ENCODE measurements at places on chromosomes 6 and 20. TPM values are rescaled to one million over a fixed set of nuclear protein-coding genes. Genes with fewer than 3 reads are reported as not detected.

The ULBP1 gene
- not detected for total RNA-seq

The LPA gene
- total RNA-seq, result 2.8 TPM

The PLCB1 gene
- total RNA-seq, result 0.36 TPM

The PHACTR3 gene
- not detected for total RNA-seq

The C6orf132 gene
- total RNA-seq, result 0.03 TPM

The TRIM38 gene
- 12.3 TPM for total RNA-seq

The ADGRB3 gene
- total RNA-seq, result not detected

The PTCHD4 gene
- not detected for total RNA-seq

The RSPO3 gene
- not detected for total RNA-seq

GRCh38 chr6:56292505-56293181 lies 45.3 kb upstream of the COL21A1 start:
- no peak for DNase-seq

DNA sequence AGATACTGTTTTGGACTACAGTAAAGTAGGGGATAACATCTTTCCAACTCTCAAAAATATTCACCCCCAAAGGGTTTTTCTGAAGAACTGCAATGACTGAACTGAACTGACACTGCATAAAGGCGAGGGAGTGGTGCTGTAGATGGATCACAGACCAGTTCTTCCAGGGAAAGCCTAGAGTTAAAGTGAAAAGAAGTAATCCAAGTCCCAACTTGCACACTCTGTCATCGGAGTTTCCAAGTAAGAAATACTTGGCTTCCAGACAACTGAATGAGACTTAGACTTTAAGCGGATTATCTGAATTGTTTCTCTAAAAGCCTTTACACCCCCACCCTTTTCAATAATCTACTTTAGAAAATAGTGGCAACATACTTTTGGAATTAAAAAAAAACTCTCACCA lies 134.1 kb upstream of the PREP start:
- no peak for DNase-seq

DNA sequence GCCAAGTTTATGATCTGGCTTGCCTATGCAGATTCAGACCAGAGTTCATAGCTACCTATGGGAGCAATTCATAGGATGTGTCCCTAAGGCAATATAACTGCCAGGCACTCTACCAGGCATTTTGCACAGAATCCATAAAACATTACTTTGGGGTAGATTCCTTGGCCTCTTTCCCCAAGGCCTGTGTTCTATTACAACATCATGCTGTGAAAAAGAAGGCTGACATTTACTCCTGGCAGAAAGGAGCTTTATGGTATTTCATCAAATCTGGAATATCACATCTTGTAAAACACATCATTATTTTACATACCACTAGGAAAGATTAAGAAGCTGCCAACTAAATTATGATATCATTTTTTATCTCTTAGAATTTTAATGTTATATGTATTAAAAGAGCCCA lies 287.0 kb upstream of the MARCKS start:
- DNase-seq, result no peak

DNA sequence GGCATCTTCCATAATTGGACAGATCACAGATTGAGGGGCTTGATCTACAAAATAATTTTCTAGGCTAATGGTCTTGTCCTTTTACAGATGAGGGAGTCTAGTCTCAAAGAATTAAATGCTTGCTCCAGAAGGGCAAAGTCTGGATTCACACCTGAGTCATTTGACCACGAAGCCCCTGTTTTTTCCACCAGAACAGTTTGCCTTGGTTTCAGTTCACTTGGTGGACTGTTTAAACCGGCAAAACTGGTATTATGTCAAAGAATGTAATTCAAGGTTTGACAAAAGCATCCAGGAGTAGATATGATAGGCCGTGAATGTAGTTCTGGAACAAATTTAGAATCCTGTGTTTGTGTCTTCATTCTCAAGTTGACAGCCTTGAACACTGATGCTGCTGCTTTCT lies 3.3 kb downstream of the MYO6 start:
- no peak for DNase-seq

DNA sequence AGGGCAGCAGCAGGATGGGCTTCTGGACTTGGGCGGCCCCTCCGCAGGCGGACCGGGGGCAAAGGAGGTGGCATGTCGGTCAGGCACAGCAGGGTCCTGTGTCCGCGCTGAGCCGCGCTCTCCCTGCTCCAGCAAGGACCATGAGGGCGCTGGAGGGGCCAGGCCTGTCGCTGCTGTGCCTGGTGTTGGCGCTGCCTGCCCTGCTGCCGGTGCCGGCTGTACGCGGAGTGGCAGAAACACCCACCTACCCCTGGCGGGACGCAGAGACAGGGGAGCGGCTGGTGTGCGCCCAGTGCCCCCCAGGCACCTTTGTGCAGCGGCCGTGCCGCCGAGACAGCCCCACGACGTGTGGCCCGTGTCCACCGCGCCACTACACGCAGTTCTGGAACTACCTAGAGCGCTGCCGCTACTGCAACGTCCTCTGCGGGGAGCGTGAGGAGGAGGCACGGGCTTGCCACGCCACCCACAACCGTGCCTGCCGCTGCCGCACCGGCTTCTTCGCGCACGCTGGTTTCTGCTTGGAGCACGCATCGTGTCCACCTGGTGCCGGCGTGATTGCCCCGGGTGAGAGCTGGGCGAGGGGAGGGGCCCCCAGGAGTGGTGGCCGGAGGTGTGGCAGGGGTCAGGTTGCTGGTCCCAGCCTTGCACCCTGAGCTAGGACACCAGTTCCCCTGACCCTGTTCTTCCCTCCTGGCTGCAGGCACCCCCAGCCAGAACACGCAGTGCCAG lies at the start of gene TNFRSF6B:
TSS of gene TNFRSF6B (plus strand) at position 25 of the 729 bp plus-strand sequence. CDS start at position 141, 116 bp downstream.
- DNase-seq, result no peak

- no peak for DNase-seq
These were observed 103.7 kb downstream of the PDSS2 start for GRCh38 chr6:107355659-107356058.

GRCh38 chr6:22448291-22448711 lies 121.1 kb upstream of the HDGFL1 start:
- DNase-seq, result no peak

GRCh38 chr6:46956409-46956808 lies 34.7 kb upstream of the ADGRF5 start:
- DNase-seq, result no peak

GRCh38 chr6:37903351-37904340 lies 84.1 kb downstream of the ZFAND3 start:
- DNase-seq, result no peak

DNA sequence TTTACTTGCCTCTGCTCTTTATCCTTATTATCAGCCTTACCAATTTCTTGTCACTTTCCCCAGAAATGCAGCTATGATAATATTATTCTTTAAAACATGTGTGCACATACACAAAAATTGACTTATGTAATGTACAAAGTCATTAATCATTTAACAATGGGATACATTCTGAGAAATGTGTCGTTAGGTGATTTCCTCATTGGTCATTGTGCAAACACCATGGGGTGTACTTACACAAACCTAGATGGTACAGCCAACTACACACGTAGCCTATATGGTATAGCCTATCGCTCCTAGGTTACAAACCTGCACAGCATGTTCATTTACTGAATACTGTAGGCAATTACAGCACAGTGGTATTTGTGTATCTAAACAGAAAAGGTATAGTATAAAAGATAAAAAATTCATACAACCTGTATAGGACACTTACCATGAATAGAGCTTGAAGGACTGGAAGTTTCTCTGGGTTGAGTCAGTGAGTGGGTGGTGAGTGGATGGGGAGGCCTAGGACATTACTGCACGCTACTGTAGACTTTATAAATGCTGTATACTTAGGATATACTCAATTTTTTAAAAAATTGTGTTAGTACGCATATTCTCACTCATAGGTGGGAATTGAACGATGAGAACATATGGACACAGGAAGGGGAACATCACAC lies 56.9 kb downstream of the HIVEP1 start:
- no peak for DNase-seq

GRCh38 chr6:35596448-35597442 lies 84.0 kb upstream of the TULP1 start:
- no peak for DNase-seq

DNA sequence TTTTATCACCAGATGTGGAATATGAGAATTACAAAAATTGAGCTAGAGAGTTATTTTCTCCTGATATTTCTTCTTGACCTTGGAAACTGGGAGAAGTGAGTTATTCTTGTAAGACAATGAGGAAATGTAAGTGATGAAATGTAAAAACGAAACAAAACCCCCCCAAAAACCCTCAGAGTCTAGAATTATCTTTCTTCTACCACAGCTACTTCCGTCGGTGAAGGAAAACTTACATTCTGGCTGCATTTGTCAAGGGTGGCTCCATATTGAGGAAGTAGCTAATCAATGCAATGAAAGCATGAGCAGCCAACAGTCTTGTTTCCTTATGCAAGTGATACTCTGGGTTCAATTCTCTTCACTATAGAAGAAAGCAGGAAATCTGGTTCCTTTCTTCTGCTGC lies 661.7 kb upstream of the CITED2 start:
- no peak for DNase-seq

- no peak for DNase-seq
These were observed 112.8 kb downstream of the INSM1 start for GRCh38 chr20:20480689-20481088.

DNA sequence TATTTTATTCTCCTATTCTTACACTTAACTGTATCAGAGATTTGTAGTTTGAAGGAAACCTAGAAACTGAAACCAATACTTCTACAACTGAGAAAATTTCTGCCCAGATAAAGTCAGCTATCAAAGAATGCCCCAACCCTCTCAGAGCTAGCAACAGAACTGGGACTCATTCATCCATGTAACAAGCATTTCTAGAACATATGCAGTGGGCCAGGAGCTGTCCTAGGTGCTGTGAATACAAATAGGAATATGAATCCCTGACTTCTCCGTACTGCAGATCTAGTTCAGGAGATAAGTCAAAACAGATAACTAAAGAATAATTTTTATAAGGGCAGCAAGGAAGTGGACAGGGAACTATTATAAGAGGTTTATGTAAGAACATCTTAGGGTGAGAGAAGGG lies 654.1 kb upstream of the NOX3 start:
- no peak for DNase-seq

DNA sequence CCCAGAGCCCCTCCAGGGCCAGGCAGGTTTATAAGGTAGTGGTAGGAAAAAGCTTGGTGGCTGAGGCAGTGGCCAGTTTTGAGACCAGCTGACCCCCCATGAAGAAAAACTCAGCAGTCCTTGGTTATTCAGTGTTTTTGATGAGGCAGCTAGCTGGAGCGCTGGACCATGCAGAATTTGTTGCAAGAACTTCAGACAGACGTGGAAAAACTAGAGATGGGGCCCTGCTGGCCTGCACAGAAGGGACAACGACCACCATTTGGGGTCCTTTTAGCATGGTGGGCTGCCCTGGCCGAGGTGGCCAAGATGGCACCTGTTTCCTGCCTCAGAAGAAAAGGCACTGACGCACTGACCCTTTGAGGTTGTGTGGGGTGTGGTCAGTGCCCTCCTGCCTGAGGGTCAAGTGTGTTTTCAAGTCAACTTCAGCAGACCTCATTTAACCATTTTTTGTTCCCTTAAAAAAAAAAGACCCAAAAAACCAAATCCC lies 2.7 kb downstream of the RPS21 start:
- no peak for DNase-seq

DNA sequence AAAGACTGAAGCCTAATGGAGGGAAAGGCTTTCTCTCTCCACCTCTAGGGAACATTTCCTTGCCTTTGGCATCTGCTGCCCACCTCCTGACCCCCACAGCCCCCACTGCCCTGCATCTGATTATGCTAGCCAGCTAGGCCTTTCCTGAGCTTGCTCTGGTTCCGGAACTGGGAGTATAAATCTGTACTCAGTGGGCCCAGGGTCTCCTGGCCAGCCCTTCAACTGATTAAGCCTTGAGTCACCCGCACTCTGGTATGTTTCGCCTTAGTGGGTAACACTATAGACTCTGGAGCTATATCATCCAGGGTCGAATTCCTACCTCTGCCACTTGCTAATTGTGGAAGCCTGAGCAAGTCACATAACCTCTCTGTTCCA lies 45.6 kb upstream of the RIPOR2 start:
- DNase-seq, result no peak

GRCh38 chr6:135310291-135310690 lies 129.2 kb downstream of the MYB start:
- no peak for DNase-seq

GRCh38 chr6:11714798-11715285 lies 63.8 kb downstream of the ADTRP start:
- DNase-seq, result no peak

GRCh38 chr20:23607497-23608245 lies 2.0 kb upstream of the CST9 start:
- DNase-seq, result no peak

DNA sequence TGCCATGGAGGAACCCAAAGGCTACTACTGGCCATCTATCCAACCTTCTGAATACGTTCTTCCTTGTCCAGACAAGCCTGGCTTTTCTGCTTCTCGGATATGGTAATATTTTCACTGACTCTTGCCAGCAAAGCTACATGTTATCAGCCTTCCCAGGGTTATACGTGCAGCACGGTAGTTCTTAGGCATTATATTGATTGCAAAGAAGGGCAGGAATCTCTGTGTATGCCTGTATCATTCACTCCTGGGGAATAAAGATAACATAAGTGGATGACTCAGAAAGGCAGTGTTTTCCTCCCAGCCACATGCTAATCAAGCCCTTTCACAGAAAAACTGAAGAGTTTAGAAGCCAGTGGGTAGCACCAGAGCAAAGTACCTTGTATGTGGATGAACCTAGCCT lies 98.7 kb downstream of the ADGRG6 start:
- DNase-seq, result no peak

DNA sequence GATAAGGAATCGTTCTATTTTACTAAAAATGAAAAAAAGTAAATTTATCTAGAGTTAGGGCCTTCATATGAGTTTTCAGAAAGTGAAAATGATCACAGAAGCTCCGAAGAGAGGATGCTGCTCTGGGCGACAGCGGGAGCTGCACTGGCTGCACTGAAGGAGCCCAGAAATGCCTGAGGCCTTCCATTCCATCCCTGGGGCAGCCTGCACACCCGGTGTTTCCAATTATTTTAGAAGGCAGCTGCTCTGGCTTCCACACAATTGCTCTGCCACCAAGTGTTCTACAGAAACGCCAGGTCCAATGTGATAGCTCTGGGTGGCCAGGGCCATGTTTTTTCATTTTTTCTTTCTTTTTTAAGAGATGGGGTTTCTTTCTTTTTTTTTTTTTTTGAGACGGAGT lies 3.6 kb downstream of the DTNBP1 start:
- no peak for DNase-seq

- no peak for DNase-seq
These were observed 406.2 kb upstream of the MMS22L start for GRCh38 chr6:97689078-97689754.

- DNase-seq, result peak; percentile 54
These were observed 56.2 kb upstream of the RIPOR2 start for GRCh38 chr6:24991810-24992467.

GRCh38 chr20:9903048-9903655 lies 64.3 kb upstream of the PAK5 start:
- no peak for DNase-seq

DNA sequence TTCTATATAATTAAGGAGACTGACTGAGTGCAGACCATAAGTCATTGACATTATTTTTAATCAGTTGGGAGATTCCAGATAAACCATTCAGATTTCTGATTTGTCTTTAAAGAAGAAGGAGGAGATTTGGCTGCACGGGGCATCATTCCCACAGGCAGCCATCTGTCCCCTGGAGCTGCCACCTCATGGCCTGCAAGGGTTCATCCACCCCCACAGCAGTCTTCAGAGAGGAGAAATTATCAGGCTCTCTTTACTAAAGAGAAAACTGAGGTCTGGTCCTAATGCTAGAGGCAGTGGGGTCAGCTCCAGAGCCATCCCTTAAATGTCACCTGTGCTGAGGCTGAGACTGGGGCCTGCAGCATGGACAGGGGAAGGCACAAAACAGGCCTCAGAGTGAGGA lies 501.3 kb upstream of the SULF2 start:
- no peak for DNase-seq
